Amniotic epithelial cell (primary cell): ENCODE measurements at places on chromosomes 12 and 14.

DNA sequence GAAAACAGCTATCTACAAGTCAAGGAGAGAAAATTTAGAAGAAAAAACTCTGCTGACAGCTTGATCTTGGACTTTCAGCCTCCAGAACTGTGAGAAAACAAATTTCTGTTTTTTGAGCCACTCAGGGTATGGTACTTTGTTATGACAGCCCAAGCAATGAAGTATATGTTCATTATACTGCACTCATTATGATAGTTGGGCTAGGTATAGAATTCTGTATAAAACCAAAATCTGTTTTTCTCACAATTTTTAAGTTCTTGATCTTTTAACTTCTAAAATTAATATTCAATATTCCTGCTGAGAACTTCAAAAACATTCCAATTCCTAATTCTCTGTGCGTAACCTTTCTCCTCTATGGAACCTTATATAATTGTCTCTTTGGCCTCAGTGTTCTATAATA, 200.8 kb downstream of the SLC5A8 start:
- no peak for DNase-seq

DNA sequence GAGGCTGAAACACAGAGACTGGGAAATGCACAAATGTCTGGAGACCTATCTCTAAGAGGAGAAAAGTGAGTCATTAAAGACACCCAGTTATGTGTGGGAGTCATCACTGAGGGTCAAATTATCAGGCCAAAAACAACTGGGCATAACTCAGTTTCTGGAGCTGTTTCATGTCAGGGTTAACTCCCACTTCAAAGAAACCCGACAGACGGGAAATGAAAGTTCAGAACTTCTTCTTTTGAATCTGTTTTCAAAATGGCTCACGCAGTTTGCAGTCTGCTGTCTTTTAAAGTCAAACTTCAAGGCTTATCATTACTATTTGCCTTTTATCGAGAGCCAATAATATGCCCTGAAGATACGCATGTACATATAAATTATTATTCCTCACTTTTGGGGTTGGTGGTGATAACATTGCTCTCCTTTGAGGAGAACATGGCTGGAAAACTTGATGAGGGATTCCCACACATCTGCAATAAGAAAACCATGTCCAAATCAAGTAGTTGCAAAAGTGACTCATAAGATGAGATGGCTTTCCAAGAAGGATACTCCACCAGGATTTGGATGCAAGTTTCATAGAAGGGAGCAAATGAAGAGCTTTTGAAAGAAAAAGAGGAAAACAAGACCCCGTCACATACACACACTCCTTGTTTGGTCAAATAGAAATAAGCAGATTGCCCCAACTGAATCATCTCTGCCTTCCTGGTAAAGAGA, 341.4 kb downstream of the ADAMTS20 start:
- DNase-seq, result peak; percentile 96

GRCh38 chr14:75335571-75335970, 56.9 kb downstream of the FOS start:
- no peak for DNase-seq

DNA sequence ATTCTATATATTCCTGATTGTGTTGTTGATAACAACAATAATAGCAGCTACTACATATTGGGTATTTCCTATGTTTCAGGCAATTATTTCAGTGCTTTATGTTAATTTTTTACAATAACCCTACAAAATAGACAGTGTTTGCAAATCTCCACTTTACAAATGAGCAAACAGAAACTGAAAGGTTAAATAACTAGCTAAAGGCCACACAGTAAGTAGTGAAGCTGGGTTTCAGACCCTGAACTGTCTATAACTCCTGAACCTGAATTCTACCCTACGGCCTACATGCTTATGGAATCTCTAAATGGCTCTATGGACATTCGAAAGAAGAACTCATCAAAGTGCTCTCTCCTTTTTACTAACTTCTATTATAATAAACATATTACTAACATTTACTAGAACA, 19.7 kb upstream of the NUDT4 start:
- DNase-seq, result no peak

DNA sequence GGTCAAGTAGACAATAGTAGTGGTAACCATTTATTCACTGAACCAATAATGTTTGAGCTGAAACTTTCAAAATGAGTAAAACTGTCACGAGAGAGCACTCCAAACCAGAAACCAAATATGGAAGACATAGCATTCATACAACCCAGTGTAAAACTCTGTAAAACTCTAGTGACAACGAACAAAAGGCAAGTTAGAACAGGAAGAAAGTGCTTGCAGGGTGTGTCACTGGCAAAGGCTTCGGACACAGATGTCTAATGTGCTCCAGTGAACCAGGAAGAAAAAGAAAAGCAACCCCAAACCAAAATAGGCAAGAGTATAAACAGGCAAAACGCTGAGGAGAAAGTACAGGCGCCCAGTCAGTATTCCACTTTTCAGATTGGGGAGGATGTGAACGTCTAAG, 79.3 kb upstream of the FZD10 start:
- DNase-seq, result no peak

DNA sequence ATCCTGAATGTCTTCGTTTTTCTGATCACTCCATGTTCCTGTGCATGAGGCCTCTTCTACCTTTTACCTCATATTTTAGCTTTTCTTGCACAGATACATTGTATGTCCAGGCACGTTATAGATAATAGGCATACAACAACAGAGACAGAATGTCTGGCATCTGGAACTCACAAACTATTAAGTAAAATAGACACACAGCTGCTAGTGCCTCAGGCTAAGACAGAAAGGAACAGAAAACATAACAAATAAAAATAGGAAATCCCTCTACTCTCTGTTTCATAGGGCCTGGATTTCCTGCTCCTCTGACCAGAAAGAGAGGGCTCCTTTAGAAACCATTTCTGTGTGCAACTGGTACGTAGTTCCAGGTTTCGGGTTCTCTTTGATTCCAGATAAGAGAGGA, 48.6 kb downstream of the ATXN7L3B start:
- no peak for DNase-seq

GRCh38 chr12:89468017-89468416, 56.6 kb downstream of the GALNT4 start:
- no peak for DNase-seq

DNA sequence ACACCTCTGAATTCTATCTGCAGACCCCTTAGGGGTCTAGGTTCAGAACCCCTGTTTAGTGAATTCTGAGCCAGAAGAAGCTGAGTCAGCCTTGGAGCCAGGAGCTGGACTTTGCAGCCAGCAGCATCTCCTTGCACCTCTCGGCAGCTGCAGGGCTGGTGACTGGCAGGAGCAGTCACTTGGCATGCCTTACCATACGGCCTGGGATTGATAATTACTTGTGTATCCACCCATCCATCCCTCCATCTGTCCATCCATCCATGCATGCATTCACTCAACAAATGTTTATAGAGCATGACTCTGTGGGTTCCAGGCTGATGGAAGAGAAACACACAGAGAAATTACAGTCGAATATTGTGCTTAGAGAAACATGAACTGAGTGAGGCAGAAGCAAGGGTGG, 67.5 kb upstream of the PRIMA1 start:
- DNase-seq, result no peak

- peak; percentile 95 for DNase-seq
Measured at GRCh38 chr12:18752280-18752920, 14.5 kb downstream of the CAPZA3 start.

DNA sequence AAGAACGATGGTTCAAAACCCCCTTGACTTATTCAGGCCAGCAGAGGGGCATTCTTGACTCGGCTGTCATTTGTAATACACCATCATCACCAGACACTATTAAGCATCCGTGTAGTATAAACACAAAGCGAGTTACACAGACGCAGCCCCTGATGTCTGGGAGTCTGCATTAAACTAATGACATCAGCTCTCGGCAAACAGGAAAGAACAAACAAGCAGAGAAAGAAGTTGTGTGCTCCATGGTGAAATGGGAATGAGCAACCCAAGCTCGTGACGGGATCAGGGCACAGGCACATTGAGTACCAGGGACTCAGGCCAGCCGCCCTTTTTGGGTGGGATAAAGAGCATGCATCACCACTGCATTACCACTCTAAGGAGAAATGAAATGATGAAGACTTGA, 460.1 kb downstream of the MED13L start:
- DNase-seq, result no peak

DNA sequence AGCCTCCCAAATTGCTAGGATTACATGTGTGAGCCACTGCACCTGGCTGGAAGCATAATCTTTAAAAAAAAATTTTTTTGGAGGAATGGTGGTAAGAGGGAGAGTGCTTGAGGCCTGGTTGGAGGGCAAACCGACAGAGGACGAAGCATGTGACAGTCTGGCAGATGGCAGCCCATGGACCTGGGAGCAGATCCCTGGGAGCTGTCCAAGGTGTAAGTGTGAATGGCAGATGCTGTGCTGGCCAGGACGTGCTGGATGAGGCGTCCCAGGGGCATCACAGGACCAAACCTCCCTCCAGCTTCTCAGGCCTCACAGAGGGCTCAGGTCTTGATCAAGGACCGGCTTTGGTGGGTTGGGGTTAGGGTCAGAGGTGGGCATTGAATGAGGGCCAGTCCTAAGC, 128.4 kb upstream of the NCOR2 start:
- peak; percentile 42 for DNase-seq

DNA sequence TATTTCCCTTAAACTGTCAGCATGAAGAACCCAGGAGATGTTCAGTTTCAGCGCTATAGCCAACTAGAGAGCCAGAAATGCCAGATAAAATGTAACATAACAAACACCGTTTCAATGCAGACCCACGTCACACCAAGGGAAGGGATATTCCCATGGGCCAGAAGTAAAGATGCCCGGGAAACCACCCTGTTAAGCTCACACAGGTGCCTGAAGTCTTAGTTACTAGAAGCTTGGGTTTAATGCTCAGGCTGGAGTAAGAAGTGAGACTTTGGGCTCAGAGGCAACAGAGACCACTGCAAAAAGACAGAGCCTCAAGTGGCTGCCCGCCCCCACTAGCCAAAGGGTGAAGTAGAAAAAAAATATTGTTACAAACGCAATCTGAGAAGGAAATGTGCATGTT, 52.3 kb downstream of the SYNE3 start:
- DNase-seq, result no peak

DNA sequence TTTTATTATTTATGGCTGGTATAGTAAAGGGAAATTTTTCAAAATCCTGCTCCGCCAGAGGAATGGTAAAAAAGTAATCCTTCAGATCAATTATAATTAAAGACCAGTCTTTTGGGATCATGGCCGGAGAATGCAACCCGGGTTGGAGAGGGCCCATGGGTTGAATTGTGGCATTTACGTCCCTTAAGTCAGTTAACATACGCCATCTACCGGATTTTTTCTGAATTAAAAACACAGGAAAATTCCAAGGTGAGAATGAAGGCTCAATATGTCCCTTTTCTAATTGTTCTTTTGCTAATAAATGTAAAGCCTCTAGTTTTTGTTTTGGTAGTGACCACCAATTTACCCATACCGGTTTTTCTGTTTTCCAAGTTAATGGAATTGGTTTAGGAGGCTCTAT, 602.8 kb downstream of the ALG10 start:
- no peak for DNase-seq
